ENCODE measurements at places on chromosomes 12 and 14.

DNA sequence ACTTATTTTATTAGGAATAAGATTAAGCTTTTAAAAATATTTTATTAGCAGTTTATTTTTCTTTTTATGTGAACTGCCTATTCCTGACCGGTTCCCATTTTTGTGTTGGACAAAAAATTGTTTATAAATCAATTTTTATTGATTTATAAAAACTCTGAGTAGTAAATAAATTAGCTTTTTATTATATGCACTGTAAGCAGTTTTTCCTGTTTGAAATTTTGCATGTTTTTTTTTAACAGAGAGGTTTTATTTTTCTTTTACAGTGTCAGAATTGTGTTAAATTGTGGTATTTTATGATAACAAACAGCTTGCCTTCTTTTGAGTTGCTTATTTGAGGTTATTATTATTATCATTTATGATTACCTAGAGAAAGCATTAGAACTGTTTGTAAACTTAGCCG lies 68.1 kb downstream of the FOXA1 start:
- DNase-seq, result no peak

DNA sequence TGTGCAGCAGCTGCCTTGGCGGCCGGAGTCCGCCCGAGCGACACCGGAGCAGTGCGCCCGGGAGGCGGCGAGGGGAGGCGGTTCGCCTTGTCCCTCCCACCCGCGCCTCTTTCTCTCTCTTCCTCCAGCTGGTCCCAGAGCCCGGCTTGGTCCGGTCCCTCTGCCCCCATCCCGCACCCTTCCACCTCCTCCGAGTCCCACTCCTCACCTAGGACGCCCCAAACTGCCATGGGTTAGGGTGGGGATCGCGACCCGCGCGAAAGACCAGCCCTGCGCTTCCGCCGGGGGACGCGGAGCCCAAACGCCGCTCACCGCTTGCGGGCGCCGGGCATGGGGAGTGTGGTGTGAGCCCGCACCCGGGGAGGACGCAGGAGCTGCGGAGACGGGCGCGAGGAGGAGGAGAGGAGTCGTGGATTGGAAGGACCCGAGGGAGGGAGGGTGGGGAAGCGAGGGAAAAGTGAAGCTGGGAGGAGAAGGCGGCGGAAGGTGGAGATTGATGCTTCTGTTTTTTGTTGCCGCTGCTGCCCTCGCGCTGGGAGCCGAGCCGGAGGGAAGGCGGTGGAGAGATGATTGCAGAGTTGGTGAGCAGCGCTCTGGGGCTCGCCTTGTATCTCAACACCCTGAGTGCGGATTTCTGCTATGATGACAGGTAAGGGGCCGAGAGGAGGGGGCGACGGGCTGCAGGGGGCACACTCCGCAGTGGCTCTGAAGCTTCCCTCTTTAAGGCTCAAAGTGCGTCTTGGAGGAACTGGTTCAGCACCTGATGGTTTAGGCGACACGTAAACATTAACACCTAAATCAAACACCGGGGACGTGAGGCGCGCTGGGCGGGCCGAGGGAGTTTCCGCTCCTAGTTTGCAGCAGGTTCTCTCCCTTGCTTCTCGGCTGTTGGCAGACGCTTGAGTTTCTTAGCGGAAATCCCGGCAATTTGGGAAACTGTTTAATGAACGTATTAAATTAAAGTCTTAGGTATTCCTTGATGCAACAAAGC lies 610 bp downstream of the TMTC2 start:
- DNase-seq, result peak; percentile 21

GRCh38 chr14:64955297-64955696 lies 12.8 kb upstream of the GPX2 start:
- no peak for DNase-seq

DNA sequence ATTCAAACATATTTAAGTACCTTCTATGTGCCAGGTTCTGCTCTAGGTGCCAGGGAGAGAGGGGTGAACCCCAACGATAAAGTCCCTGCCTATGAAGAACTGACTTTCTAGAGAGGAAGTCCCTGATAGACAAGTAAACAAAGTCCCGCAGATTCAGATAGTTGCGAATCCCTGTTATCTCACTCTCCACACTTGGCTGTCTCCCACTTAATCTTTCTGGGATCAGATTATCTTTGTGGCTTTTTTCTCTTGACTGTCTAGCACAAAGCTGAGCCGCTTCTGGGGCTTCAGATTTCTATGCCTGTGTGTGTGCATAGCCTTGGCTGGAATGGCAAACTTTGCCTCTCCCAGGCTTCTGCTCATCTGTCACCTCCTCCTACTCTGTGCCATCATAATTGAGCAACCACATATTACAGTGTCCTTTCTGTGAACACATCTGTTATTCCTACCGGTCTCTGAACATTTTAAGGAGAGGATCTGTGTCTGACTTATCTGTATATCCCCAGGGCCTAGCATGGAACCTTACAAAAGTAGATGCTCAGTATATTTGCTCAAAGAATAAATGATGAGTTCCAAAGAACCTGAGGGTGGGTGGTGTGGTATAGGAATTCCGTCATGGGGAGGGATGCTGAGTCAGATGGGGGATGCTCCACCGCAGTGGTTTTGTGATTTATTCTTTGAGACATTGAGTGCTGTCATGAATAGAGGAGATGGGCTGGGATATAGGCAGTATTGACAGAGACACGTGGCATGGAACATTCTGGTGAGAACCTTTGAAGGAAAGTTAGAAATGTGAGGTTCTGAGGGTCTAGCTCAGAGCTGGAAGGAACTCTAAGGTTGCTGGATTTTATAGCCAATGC lies 28.5 kb downstream of the RGS6 start:
- no peak for DNase-seq

DNA sequence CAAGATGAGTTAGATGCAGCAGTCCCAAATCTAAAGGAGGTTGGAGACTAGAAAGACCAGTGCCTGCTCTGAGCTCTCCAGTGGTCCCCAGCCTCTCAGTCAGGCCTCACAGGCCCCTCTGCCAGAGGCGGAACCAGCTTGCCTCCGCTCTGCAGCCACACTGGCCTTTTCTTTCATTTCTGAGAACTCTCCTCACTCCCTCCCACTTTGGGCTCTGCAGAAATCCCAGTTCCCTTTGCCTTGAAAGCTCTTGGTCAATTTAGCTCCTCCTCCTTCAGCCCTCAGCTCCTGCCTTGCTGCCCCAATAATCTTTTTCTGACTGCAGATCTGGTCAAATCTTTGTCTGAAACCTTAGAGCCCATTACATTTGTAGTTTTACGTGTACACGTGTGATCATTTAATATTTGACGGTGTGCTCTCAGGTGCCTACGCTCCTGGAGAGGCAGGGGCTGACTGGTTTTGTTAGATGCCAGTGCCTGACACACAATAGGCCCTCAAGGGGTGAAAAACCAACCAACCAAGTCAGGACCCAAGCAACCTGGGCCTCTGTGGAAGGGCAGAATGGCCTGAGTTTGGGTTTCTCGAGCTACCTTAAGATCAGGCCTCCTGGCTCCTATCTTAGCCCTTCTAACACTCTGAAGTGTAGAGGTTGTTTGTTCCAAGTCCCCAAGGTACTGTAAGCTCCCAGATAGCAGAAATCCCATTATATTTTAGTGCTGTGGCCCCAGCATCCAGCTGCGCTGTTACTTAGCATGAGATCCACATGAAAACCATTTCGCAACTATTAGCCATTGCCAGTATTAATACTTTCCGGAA lies 1.1 kb upstream of the NUDT4 start:
- peak; percentile 34 for DNase-seq
